ENCODE measurements at places on chromosomes 13 and 19.

DNA sequence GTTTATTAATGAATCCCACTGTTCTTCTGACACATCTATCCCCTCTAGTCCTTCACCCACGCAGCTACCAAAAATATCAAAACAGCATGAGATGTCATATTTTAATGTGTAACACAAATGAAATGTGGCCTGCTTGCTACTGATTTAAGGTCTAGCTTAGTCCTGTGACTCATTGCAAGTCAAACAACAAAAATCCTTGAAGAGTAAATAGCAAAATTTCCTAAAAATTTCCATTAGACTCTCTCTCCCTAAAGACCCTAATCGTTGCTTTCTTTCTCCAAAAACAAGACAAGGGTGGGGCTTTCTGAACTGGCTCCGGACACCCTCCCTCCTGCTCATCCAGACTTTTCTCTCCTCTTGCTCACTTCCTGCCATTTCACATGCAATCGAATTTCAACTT, 99.9 kb upstream of the IPO5 start:
- DNase-seq: no peak

- peak; percentile 50 for DNase-seq
Measured at GRCh38 chr13:111152844-111153243, 37.7 kb downstream of the ARHGEF7 start.

DNA sequence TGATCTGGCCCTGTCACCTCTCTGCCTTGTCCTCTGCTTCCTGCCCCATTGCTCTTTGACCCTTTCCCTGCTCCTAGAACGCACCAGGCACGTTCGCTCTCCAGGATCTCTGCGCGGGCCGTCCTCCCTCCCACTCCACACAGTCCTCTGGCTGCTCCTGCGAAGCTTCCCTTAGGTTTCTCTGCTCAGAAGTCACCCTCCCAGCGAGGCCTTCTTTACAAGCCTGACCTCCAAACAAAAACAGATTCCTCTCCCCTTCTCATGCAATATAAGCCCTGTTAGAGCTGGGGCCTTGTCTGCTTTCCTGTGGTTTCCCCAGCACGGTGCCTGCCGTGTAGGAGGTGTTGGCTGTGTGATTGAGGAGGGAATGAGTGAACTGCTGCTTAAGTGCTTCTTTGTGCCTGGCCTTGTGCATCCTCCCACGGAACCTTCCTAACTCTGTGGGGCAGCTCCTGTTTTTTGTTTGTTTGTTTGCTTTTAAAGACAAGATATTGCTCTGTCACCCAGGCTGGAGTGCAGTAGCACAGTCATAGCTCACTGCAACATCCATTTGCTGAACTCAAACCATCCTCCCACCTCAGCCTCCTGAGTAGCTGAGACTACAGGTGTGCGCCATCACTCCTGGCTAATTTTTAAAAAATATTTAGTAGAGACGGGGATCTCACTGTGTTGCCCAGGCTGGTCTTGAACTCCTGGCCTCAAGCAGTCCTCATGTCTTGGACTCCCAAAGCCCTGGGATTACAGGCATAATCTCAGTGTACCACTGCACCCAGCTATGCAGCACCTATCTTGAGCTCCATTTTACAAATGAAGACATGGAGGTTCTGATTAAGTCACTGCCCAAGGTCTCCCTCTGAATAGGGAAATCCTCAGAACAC, 82.0 kb downstream of the SIPA1L3 start:
- DNase-seq: no peak

DNA sequence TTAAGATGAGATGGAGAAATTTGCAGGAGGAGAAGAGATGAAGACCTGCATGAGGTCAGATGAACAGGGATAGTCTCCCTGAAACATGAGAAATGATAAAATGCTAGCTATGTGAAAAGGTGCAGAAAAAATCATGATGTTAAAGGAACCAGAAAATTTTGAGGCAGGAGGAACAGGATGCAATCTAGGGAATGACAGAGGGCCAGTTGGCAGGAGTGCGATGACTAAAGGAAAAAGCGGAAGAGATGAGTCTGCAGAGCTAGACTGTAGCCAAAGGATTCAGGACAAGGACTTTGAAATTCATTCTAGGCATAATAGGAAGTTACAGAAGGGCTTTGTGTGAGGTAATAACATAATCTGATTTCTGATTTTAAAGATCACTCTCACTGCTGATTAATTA, 77.9 kb downstream of the TRPC4 start:
- DNase-seq: no peak

- no peak for DNase-seq
Measured at GRCh38 chr13:44402899-44403445, 29.3 kb downstream of the SERP2 start.
